ENCODE measurements at places on chromosomes 2 and 18.

- DNase-seq, result no peak
These were observed 379.0 kb upstream of the RND3 start for GRCh38 chr2:150866431-150866830.

DNA sequence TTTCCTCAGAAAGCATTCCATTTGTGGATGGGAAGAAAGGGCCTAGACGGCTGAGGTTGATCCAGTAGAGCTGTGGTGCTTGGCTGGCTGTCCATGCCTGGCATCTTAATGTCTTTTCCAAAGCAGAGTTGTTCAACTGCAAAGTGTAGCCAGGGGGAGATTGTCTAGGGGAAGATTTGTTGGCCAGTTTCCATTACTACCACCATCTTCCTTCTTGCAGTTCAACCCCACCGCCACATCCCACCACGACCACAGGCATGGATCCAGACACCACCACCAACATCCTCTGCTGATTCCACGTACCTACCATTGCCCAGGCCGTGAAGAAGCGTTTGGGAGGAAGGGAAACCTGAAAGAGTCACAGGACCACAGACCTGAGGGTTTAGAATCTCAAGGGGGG, 50.7 kb upstream of the HAAO start:
- DNase-seq, result no peak

DNA sequence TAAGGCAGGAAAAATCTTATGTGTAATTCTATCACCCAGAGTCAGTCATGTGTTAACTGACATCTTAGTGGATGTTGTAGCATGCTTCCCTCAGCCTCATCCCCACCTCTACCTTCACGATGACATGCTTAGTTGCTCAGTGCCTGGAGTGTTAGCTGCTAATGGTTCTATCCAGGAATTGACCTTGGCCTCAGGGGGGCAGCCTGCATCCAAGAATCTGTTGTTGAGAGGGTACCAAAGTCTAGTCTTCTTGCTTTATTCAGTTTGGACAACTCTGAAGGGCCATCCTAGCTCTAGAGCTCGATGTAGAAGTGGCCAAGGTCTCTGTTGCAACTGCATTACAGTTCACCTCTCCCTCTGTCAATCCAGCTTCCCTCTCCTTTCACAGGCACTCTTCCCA, 61.2 kb downstream of the ACYP2 start:
- DNase-seq, result no peak

GRCh38 chr2:151947813-151948165, 119.6 kb upstream of the ARL5A start:
- no peak for DNase-seq

GRCh38 chr2:239278361-239278760, 122.5 kb downstream of the HDAC4 start:
- DNase-seq, result no peak

DNA sequence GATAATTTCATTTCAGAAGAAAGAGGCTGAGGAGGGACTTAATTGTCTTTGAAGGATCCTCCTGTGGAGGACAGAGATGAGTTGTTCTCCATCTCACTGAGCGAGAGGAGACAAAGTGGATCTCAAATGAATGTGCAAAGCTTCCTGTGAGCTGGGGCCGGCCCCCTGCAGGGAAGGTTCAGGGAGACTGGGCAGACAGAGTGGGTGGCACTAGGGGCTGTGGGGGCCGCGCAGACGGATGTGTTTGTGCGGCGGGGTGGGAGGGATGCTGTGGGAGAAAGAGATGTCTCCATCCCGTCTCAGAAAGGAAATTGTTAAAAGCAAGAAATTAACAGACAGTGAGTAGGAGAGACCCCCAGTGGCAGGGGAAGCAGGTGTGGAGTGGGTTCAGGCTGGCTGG, 29.1 kb downstream of the KLHL29 start:
- no peak for DNase-seq

GRCh38 chr2:201996006-201996405, 37.6 kb upstream of the FZD7 start:
- DNase-seq, result no peak

DNA sequence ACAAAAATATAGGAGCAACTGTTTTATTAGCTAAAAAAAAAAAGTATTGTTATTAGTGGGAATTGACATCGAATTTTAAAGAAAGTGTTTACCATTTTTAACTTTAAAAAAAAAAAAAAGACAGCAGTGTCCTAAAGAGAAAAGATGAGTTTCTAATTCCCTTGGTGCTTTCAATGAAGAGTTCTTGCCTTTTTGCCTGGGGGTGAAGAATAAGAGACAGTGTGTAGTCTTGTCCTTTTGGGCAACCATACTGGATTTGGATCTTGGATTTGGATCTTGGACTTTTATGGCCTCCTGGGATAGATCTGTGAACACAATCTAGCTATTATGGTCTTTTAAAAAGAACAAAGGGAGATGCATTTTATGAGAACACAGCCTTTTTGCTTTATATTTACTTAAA, 60.2 kb upstream of the GLS start:
- no peak for DNase-seq

GRCh38 chr2:71101656-71102055, 28.4 kb downstream of the MCEE start:
- no peak for DNase-seq

GRCh38 chr2:169736902-169737301, 3.3 kb downstream of the KLHL23 start:
- no peak for DNase-seq

- DNase-seq, result no peak
These were observed 3.4 kb upstream of the BCL11A start for GRCh38 chr2:60556576-60557485.

- DNase-seq, result no peak
These were observed 1.4 kb downstream of the PTGR3 start for GRCh38 chr18:75207310-75208154.

DNA sequence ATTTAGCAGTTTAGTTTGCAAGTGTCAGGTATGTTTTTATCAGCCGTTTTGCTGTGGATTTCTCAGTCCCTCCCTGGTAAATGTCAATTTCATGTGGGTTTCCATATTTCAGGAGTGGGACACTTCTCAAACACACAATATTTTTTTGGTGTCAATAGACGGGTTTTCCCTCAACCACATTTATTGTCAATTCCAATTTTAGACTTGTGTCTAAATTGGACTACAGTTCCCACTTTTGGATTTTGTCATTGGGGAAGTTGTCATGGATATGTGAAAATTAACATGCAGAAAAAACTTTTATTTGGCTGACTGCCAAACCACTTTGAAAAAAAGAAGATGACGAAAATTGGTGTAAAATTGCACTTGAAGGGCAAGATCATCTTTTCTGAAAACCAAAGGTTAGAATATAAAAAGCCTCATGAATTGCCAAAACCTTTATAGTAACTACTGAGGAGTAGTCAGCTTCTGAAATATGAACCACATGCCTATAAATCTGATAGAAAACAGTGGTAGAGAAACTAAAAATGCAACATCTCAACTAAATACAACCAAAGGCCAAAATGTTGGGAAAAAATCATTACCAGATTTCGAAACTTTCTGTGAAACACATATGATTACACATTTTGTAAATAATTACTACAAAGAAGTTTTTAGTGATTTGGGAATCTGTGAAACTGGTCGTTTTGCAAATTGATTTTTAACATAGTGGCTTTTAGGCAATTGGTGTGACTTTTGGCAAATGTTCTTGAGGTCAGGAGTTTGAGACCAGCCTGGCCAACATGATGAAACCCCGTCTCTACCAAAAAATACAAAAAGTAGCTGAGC, 106.4 kb downstream of the BCL2L11 start:
- DNase-seq, result no peak

- DNase-seq, result no peak
These were observed 219.0 kb upstream of the HS6ST1 start for GRCh38 chr2:128537646-128538045.

- no peak for DNase-seq
These were observed 45.2 kb downstream of the TMEM185B start for GRCh38 chr2:120177973-120178372.

DNA sequence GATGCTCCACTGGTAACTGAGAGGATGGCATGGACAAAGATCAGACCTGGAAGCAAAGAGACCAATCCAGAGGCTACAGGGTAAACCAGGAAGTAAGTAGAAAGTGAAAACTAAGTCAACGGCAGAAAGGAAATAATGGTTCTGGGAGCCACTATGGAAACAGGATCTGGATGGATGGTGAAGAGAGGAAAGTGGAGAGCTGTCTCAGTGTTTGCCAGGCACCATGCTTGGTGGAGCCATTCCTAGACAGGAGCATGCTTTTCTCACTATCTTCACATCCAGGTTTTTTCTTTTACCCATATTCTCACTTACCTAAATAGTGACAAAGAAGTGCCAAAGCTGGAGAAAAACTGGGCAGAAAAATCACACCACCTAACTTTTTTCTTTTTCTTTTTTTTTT, 22.2 kb downstream of the ZNF521 start:
- no peak for DNase-seq

DNA sequence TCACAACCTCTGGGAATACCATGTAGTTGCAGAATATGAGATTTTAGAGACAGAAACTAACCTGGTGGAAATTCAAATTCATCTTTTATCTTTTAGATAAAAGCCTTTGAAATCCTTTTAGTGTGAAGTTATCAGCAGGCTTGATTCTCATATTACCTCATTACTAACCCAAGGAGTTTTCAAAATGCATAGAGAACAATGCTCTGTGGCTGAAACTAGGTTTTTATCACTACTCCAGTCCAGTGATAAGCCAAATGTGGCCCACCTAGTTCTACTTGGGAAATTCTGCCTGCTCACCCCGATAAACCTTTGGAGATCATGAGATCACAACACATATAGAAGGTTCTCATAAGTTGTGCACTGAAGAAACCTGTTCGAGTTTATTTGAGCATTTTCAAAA, 121.7 kb downstream of the MMADHC start:
- DNase-seq, result no peak

GRCh38 chr2:101706819-101707177, 9.3 kb downstream of the MAP4K4 start:
- no peak for DNase-seq

GRCh38 chr2:51758081-51758480, 726.1 kb upstream of the NRXN1 start:
- no peak for DNase-seq

- no peak for DNase-seq
These were observed 73.0 kb downstream of the CTNNA2 start for GRCh38 chr2:79585701-79586433.

- peak; percentile 20 for DNase-seq
These were observed 796 bp downstream of the MYO1B start for GRCh38 chr2:191245869-191246531.

GRCh38 chr2:202717598-202718310, 83.0 kb downstream of the FAM117B start:
- no peak for DNase-seq

DNA sequence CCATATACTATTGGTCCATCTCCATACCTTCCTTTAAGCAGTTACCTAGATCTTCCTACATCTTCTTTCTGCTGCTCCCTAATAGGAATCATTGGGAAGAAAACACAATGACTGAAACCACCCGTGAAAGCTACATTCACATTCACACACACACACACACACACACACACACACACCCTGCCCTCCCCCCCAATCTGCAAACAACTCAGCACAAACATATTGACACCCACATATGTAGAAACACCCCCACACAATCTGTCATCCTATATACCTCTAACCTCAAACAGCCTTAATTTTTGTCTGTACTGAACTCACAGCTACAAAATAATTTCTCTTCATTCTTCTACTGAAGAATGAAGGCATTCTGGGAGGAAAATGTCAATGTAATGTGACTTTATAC, 63.8 kb downstream of the KLF7 start:
- no peak for DNase-seq

DNA sequence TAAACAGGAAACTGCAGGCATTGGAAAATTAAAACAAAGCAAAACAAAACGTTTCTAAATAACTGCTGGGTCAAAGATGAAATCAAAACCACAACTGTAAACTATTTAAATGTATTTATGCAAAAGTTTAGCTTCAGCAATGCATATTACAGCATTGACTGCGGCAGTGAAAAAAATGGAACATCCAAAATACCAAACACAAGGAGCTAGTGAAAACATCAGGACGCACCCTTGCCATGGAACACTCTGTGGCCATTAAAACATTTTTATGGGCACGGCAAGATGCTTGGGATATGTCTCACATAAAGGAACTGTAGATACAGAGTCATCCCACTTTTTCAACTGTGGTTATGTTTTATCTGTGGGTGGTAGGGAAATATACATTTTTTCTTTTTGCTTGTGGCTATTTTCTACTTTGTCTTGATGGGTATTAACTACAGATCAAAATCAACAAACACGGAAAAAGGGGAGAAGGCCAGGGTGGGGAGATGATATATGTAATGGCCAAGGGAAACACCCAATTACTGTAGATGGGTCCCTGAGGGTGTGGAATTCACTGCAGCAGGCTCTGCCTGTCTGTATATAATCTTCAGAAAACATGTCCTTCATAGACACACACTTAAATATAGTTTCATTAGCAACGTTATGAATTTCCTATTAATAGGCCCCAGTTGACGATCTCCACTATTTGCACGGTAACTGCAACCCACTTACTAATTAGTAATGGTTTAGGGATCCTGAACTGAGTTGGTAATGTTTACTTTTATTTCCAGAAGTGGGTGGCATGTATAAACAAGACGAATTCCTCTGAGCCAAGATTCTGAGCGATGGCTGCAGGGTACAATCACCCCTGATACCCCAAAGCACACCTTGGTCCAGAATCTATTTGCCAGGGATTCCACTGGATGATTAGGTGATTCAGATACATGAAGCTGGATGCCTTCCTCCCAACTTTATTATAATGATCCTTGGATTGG, 110.5 kb downstream of the ACKR3 start:
- DNase-seq, result no peak

- DNase-seq, result no peak
These were observed 66.2 kb downstream of the BCL2L11 start for GRCh38 chr2:111186933-111187332.

DNA sequence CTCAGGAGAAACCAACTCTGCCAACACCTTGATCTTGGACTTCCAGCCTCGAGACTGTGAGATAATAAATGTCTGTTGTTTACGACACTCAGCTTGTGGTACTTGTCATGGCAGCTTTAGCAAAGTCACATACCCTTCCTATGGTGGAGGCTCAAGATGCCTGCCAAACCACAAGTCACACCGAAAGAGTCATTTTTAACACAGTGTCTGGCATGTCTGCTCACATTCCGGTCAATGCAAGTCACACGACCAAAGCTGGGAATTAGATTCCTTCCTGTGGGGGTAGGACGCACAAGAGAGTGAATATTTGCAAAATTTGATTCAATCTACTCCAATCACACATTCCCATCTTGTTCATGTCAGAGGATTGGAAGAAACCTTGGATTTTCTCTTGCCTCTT, 24.6 kb downstream of the KCNE4 start:
- no peak for DNase-seq

GRCh38 chr2:127514485-127514884, 11.8 kb downstream of the IWS1 start:
- DNase-seq, result no peak

Data from stimulated activated CD8-positive, alpha-beta memory T cell treated with anti-CD3 and anti-CD28 coated beads, Interleukin-2, amount 100 ng/mL, for 48 hours (primary cell).